AML-193 (cell line): ENCODE measurements at places on chromosomes 5 and 9.
A peak's percentile ranks its signal among the peaks of the same experiment; 100 is the strongest.

DNA sequence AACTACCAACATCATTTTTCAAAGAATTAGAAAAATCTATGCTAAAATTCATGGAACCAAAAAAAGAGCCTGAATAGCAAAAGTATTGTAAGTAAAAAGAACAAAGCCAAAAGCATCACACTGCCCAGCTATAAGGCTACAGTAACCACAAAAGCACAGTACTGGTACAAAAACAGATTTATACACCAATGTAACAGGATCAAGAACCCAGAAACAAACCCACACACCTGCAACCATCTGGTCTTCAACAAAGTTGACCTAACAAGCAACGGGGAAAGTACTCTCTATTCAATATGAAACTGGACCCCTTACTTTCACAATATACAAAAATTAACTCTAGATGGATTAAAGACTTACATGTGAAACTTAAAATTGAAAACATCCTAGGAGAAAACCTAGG, 94.2 kb upstream of the TARS1 start:
- DNase-seq: no peak

- no peak for DNase-seq
Observed at GRCh38 chr5:168734119-168734518, 155.0 kb upstream of the PANK3 start.

DNA sequence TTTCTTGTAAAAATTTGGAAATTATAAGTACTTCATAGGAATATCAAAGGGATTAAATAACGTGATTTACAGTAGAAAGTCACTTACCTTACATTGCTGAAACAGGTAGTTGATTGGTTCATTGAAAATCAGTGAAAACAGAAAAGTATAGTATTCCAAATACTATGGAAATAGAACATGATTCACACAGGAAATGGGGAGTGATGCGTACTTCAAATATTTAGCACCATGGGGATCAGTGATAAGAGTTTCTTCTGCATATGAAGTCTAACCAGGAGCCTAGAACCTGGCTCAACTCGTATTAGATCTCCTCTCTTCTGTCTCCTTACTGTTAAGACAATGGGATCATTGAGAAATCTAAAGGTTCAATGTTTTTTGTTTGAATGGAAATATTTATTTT, 133.3 kb downstream of the FAM174A start:
- DNase-seq: no peak

DNA sequence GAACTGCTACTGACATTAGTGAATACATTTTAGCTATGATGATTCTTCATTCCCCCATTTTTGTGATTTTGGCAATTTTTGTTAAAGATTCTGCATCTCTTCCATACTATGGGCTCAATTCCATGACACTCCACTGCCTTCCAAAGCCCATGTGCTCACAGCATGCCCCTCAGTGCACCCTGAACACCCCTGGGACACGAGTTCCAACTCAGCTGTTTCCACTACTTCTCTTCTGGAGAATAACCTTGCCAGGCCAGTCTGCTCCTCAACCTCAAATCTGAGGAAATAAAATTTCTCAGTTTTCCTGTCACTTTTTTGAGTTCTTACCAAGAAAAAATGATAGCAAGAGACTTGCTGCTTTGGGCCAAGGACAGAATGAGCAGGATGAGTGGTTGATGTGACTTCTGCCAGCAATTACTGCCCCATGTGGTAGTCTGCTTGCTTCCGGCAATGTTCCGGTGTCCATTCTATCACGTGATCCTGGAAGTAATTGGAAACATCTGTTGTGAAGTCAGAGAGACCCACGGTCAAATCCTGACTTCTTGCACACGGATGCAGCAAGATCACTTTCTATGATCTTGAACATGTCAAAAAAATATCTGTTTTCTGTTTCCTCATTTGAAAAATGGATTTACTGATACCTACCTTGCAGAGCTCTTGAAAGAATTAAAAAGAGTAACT, 58.3 kb downstream of the EGFLAM start:
- DNase-seq: no peak

GRCh38 chr9:85431339-85432102, 310.2 kb downstream of the AGTPBP1 start:
- DNase-seq: no peak

DNA sequence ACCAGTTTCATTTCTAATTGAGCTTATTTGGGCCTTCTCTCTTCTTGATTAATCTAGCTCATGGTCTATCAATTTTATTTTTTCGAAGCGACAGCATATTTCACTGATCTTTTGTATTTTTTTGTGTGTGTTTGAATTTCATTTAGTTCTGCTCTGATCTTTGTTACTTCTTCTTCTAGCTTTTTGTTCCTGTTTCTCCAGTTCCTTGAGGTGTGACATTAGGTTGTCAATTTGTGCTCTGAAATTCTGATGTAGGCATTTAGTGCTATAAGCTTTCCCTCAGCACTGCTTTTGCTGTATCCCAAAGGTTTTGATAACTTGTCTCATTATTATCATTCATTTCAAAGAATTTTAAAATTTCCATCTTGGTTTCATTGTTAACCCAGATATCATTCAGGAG, 67.3 kb downstream of the STRBP start:
- DNase-seq: no peak

DNA sequence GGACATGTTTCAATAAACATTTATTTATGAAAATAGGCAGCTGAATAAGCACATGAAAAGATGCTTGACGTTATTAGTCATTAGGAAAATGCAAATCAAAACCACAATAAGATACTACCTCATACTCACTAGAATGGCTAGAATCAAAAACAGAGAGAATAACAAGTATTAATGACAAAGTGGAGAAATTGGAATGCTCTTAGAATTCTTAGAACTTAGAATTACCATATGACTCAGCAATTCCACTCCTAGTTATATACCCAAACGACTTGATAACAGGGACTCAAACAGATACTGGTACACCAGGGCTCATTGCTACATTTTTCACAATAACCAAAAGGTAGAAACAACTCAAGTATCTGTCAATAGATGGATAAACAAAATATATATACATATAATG, 15.1 kb upstream of the TRIM36 start:
- no peak for DNase-seq

DNA sequence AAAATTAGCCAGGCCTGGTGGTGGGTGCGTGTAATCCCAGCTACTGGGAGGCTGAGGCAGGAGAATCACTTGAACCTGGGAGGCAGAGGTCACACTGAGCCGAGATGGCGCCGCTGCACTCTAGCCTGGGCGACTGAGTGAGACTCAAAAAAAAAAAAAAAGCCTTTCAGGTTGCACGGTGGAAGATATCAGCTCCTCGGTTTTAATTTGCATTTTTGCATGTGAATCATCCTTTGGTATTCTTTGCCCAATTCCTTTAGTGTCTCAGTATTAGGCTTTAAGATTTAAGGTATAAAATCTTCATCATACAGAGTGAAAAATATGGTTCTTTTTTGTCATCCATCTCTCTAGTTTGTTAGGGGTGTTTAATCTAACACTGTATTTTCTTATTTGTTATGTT, 173.6 kb upstream of the S1PR3 start:
- DNase-seq: no peak

DNA sequence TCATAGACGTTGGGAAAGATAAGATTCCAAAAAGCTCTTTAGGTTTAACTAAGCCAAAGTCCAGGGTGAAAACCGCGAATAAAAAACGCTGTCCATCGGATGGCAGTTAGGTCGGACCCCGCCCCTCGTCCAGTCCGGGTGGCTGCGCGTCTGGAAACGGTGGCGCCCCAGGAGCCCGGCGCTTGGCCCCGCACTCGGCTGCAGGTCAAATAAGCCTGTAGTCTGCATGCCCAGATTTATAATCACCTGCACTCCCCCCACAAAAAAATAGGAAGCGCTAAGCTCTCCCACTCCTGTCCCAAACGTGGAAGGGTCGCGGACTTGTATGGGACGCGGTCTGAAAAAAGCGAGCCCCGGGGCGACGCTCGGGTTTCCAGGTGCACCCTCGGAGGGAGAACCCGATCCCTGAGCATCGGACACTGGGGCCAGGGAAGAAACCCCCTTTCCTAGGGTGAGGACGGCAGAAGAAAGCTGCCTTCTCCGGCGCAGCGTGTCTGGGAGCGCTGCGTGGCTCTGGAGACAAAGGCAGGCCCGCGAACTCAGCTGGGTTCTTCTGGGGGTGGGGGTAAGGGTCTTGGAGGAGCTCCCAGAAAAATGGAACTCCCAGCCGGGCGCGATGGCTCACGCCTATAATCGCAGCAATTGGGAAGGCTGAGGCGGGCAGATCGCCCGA, 923 bp upstream of the ZBTB5 start:
- DNase-seq: no peak

GRCh38 chr5:110925398-110925797, 146.1 kb upstream of the TSLP start:
- no peak for DNase-seq

DNA sequence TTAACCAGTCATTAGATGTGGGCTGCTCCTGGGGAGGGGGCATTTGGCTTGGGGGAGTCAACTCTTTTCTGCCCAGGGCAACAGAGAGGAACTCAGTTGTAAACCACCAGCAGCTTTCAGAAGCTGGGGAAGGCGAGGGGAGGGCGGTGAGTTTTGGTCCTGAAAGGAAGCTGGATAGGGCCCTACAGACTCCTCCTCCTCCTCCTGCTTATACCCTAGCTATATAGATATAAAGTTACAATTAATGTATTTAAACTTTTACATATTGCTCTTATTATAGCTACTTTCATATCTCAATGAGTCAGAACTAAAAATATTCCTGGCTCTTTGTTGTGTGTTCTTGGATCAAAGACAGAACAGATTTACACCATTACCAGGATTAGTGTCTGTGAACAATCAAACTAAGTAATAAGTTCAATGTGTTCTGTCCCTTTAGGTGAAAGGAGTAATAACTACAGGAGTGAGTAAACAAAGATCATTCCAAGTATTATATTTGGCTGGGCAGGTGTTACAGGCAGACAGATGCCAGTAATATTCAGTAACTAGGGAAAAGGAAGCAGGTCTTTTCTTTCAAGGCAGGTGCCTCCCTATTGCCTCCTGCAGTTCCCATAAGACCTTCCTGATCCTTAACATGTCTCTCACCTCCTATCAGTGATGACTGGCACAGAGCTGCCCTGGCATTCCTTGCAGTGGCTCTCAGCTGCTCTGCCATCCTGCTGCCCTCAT, 20.5 kb upstream of the VPS13A start:
- DNase-seq: no peak

DNA sequence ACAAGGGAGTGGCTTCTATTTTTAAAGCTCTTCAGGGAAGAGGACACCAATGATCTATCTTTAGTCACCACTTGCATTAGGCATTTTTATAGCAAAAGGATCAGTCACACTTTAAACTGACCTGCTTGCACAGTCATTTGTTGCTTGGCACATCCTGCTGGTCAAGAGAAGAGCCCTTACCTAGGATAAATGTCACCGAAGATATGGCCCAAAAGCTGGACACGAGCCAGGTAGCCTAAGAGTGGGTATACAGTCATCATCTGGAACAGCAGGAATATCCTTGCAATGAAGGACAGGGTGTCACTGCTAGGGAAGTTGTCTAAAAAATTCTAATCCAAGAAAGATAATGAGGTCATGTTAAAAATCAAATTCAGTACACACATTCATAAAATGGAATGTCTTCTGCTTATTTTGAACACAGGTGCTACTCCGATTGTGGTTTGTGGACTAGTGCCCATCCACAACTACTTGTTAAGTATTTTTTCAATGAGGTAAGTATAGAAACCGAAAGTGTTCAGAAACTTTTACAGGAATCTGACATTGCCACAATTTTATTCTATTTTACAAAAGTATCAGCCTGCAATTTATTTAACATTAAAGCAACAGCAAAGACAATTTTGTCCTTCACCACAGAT, 78.4 kb downstream of the SLC38A9 start:
- DNase-seq: no peak

- DNase-seq: peak; percentile 94
Observed at GRCh38 chr5:91313757-91314673, 69.1 kb downstream of the ARRDC3 start.

DNA sequence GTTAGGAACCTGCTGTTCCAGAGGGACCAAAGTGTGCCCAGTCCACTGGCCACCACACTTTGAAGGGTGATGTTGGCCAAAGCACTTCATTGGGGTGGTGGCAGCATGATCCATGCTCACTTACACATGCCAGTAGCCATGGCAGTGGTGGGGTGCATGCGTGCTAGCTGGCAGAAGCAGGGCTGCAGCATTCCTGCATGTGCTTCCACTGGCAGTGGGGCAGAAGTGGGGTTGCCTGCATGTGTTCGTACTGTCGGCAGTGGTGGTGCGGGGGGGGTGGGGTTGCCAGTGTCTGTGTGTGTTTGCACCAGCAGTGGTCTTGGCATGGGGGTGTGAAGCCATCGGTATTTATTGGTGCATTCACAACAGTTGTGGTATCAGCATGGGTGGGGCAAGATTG, 260.3 kb upstream of the ANKH start:
- no peak for DNase-seq

- DNase-seq: no peak
Observed at GRCh38 chr5:154287136-154287535, 96.6 kb downstream of the GALNT10 start.

DNA sequence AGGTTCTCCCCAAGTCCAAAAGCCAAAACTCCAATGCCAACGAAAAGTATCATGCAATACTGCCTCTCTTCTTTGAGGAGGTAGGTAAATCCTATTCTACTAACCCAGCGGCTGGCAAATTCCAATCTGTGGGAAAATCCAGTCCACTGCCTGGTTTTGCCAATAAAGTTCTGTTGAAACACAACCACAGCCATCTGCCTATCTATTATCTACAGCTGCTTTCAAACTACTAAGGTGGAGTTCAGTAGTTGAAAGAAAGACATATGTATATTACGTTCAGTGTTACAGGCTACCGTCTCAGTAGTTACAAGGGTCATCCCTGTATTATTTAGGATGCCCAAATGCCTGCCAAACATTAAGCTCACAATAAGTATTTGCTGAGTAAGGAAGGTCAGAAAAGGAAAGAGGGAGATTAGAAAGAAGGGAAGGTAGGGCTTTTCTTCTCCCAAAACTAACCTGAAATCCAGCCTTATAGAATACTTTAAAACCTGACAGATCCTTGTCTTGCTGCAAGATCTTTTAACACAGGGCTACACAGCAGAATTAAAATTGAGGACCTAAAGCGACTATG, 16.2 kb downstream of the ARL15 start:
- DNase-seq: no peak
